ENCODE measurements at places on chromosomes 1 and 21. TPM values are rescaled to one million over a fixed set of nuclear protein-coding genes. Genes with fewer than 3 reads are reported as not detected.

The FAM177B gene
- total RNA-seq = 0.98 TPM

- no peak for DNase-seq
Measured at GRCh38 chr21:46442938-46443337, 15.8 kb upstream of the DIP2A start.

DNA sequence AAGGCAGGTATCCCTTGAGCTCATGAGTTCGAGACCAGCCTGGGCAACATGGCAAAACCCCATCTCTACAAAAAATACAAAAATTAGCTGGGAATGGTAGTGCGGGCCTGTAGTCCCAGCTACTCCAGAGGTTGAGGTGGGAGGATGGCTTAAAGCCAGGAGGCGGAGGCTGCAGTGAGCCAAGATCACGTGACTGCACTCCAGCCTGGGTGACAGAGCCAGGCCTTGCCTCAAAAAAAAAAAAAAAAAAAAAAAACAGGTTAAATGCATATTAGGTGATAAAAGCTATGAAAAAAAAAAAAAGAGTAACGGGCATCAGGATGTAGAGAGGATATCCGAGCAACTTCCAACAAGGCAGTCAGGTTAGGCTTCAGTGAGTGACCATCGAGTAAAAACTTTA lies 2.8 kb upstream of the SRRM1 start:
- no peak for DNase-seq

DNA sequence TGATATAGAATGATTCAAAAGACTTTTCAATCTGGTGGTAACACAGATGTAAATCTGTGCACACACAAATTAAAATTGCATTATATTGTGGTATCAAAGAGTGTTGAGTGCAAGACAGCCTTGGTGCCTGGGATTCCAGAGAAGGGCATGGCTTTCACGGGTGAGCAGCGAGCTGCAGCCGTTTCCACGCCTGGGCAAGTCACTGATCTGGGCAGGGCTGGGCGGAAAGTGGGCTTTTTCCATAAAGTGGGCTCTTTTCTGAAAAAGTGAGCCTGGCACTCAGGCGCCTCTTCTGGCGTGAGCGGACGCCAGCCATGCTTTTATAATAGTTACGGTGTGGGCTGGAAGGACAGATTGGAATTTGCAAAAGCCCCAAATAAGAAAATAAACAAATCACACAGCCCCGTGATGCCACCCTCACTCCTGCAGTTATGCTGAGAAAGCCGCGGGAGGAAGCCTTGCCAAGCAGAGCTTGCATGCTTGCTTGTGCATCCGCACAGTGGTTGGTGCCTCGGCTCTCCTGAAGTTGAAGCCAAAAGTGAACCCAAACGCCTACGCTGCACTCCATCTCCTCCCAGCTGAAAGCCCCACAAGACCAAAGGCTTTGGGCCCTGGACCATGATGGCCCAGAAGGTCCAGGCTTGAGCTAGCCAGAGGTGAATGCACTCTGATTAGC lies 7.1 kb upstream of the C1orf115 start:
- DNase-seq = no peak
